ENCODE measurements at places on chromosomes 11 and 22. TPM values are rescaled to one million over a fixed set of nuclear protein-coding genes. Genes with fewer than 3 reads are reported as not detected.

OR4A16 gene
- not detected for total RNA-seq

SYT8 gene
- 159 TPM for total RNA-seq

APOL1 gene
- 115 TPM for total RNA-seq

RASGRP2 gene
- total RNA-seq = 23.3 TPM

SLC22A6 gene
- not detected for total RNA-seq

CLTCL1 gene
- 5.8 TPM for total RNA-seq

GVQW3 gene
- total RNA-seq = 2.4 TPM

SLC43A1 gene
- total RNA-seq = 10.4 TPM

OR52N5 gene
- total RNA-seq = not detected

KLHL35 gene
- 1.5 TPM for total RNA-seq

BLID gene
- 2.6 TPM for total RNA-seq

IGSF9B gene
- total RNA-seq = 52.0 TPM

RIBC2 gene
- total RNA-seq = 2.1 TPM

FBLN1 gene
- total RNA-seq = 286 TPM

CNGA4 gene
- 0.26 TPM for total RNA-seq

MCM5 gene
- total RNA-seq = 27.9 TPM

EIF3M gene
- 226 TPM for total RNA-seq

GRCh38 chr11:2794968-2795322, 90.6 kb downstream of the CDKN1C start:
- peak; percentile 36 for DNase-seq

- DNase-seq = no peak
Measured at GRCh38 chr11:96246718-96247552, 96.1 kb downstream of the MAML2 start.

DNA sequence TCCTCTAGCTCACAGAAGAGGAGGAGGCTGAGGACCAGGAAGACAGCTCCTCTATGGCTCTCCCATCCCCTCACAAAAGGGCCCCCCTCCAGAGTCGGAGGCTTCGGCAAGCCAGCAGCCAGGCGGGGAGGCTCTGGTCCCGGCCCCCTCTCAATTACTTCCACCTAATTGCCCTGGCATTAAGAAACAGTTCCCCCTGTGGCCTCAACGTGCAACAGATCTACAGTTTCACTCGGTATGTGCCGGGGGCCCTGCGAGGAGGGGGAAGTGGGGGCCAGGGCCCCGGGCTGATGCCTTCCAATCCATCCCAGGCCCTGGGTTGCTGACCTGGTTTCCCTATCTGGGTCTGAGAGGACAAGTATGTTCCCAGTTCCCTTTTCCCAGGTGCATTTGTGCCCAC, 7.9 kb downstream of the FOXR1 start:
- DNase-seq = no peak

GRCh38 chr22:49320714-49321476, 506.8 kb downstream of the BRD1 start:
- DNase-seq = peak; percentile 17

GRCh38 chr11:8321876-8322275, 58.2 kb upstream of the LMO1 start:
- no peak for DNase-seq

- no peak for DNase-seq
Measured at GRCh38 chr11:106917973-106918372, 100.3 kb downstream of the GUCY1A2 start.

DNA sequence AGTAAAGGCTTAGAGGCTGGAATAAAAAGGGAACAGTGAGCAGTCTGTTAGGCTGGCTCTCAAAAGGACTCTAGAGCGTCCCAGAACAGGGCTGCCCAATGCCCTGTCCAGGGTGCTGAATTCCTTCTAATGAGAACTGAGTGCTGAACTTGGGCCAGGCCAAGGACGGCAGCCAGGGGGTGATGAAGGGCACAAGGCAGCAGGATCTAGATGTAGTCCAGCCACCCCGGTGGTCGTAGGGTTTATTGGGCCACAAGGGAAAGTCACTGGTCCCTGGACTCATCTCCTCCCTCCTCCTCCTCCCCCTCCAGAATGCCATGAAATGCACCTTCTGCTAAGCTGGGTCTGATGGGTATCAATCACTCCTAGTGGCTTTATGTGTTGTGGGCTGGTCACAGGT, 19.2 kb downstream of the NPTXR start:
- no peak for DNase-seq

DNA sequence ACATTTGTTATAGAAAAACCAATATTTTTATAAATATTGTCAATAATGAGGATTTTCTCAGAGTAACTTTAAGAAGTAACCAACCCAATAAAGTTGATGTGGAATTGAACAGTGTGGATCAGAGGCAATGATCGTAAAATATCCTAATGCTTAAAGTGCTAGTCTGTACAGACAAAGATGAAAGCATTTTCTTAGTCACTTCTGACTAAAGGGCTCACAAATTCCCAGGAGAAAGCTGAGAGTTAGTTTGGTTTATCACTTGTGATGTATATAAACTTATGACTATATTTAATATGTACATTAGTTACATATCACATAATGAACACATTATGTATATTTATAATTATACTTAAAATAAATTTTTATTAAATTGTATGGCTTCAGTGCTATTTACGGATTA, 25.4 kb upstream of the DDI1 start:
- no peak for DNase-seq

GRCh38 chr11:35083181-35083430, 55.9 kb upstream of the CD44 start:
- DNase-seq = no peak

- no peak for DNase-seq
Measured at GRCh38 chr22:44968736-44969135, 41.1 kb downstream of the PHF21B start.

- no peak for DNase-seq
Measured at GRCh38 chr11:30046578-30046945, 29.7 kb upstream of the KCNA4 start.

- DNase-seq = no peak
Measured at GRCh38 chr22:19756288-19757128, 4.1 kb upstream of the TBX1 start.

GRCh38 chr11:14503023-14503422, 3.4 kb upstream of the COPB1 start:
- no peak for DNase-seq

DNA sequence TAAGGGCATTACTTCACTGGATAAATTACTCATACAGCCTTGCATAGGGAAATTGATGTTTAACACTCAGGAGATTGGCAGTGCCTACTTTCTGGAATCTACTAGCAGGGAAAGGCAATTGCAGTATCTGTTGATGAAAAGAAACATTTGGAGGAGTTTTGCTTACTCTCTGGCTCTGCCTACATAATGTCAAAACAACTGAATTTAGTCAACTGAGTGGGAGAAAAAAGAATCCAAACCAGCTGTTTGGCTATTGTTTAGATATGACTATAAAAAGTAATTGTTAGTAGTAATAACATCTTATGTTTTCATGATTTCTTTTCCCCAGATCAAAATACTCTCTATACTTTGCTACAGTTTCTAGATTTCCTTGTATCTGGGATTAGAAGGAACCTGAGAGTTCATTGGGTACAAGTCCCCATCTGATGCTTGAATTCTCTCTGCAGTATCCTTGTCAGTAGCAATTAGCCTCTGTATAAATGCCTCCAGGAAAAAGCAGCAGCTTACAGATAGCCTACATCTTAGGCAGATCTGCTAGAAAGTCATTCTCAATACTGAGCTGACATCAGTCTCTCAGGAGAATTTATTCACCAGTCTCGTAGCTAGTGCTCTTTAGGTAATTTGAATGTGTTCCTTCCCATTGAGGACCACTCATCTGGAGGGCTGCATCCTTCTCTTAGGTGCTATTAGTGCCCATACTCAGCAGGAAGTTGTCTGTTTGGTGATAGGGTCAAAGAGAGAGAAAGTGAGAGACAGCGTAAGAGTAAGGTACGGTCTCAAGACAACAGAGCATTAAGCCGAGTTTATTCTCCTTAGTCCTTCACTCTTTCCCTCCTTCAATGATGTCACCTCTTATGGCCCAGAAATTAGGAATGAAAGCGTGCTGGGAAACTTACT, 185.9 kb upstream of the CCDC90B start:
- DNase-seq = no peak

DNA sequence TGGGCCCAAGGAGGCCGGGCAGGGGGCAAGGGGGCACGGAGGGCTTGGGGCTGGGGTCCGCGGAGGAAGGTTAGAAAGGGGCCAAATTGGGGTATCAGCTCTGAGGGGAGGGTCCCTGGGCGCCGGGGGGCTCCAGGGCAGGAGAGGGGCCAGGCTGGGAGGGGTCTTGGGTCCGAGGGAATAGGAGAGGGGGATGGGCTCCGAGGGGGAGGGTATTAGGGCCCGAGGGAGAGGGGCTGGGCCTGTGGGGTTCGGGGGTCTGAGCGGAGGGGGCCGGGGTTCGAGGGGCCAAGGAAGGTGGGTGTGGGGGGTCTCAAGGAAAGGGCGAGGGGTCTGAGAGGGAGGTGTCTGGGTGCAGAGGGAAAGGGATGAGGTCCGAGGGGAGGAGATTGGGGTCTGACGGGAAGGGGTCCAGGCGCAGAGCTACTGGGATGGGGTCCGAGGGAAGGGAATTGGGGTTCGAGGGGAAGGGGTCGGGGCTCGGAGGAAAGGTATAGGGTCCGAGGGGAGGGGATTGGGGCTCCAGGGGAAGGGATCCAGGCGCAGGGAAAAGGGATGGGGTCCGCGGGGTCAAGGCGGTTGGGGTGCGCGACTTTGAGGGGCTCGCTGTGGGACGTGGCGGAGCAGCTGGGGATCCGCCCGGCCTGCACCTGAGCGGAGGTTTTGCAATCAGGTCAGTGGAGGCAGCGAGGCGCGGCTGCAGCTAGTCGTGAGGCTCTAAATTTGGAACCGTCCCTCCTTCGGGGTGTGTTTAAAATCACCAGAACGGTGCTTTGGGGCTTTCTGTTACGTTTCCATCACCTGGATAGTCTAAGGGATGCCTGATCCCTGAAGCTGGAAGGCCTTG, 728 bp downstream of the CTTN start:
- peak; percentile 49 for DNase-seq

- DNase-seq = no peak
Measured at GRCh38 chr11:20739107-20739506, 69.7 kb downstream of the NELL1 start.

GRCh38 chr11:65873318-65874156, 937 bp upstream of the EFEMP2 start:
- DNase-seq = peak; percentile 96

DNA sequence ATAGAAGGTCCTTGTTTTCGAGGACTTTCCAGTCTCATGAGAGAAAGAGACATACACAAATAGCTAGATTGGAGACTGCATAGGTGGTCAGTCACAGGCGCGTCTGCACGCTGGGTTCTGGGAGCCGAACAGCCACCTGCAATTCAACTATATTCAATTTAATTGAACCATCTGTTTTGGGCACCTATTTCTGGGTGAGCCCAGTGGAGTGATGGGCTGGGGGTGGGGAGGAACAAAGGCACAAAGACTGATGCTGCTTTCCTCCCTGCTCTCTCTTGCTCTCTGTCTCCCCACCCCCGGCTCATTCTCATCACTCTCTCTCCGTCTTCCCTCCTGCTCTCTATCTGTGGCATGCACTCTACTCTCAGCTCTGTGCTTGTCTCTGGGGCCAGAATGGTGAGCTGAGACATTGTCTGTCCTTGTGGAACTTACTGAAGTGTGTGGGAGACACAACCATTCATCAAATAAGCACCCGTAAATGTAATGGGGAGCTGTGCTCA, 48.1 kb upstream of the B3GAT1 start:
- no peak for DNase-seq

DNA sequence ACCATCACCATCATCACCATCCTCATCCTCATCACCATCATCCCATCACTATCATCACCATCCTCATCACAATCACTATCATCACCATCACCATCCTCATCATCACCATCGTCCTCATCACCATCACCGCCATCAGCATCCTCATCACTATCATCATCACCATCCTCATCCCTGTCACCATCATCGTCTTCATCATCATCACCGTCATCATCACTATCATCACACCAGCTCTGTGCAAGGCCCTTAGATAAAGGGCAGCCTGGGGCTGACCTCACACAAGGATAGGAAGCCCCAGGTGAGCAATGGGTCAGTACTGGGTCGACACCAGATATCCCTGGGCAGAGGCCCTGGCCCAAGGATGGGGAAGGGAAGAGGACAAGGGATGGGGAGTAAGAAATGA, 16.1 kb downstream of the RTN4R start:
- no peak for DNase-seq

DNA sequence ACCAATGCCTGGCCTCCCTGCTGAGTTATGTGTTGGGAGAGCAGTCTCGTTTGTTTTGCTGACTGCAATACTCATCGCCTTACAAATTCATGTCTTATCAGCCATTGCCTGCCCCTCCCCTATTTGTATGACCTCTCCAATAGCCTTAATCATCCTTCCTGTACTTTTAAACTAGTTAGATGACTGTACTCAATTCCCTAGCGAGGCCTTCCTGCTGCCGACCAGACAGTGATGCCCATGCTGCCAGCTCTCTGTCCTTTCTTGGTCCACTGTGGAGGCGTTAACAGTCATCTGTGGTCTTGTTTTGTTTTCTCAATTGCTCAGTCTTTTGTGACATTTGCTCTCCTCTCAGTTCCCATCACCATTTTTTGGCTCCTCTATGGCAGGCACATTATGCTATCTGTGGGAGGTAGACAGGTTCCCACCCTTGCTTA, 20.3 kb upstream of the YPEL1 start:
- DNase-seq = no peak

- DNase-seq = no peak
Measured at GRCh38 chr11:3949125-3949524, 93.7 kb downstream of the STIM1 start.

DNA sequence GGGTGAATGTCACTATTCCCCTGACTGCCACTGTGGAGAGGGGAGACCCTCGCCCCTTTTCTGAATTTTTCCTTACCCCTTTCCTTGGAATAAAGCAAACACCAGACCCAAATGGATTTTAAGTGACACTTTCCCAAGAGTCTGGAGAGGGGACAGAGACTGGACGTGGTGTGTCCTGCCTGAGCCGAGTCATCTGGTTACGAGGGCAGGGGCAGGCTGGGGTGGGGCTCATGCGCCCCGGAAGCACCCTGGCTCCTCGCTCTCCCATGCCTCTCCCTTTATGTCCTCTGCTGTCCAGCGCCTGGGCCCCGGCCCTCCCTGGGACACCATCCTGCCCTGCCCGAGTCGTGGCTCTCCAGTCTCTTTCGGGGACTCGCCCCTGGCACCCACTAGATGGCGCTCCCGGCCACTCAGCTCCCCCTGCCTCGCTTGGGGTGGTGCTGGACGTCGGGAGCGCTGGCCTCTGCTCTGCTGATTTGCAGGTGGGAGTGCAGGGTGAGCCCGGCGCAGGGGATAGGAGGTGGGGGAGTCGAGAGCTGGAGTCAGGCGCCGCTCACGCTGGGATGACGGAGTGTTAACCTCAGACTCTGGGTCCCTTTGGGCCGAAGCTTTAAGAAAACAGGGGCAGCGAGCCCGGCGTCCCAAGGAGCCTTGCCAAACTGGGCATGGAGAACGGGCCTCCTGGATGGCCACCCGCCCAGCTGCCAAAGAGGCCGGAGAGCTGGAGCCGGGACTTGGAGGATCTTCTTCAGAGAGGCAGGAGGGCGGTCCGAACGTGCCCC, 89.8 kb downstream of the RPS6KA4 start:
- peak; percentile 86 for DNase-seq

GRCh38 chr11:119629834-119630624, 99.0 kb downstream of the NECTIN1 start:
- no peak for DNase-seq

GRCh38 chr22:25021976-25022711, 69.6 kb downstream of the KIAA1671 start:
- no peak for DNase-seq
